ENCODE measurements at places on chromosomes 12 and 14.

GRCh38 chr14:61153914-61154545, 127.1 kb downstream of the TMEM30B start:
- no peak for DNase-seq

DNA sequence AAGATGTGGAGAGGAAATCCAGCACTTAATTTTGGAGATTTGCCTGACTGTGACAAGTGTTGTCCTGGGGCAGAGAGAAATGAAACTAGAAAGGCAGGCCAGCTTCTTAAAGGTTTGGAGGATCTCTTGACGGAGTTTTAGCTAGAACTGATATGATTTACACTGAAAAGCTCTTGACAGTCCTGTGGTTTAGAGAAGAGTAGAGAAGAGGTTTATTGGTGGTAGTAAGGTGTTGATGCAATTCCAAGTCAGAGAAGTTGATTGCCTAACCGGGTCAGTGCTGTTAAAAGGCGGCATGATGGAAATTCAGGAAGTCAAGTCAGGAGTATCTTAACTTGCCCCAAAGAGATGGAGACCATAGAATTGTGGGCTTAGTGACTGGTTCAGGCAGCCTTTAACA, 89.0 kb upstream of the TRAF3 start:
- DNase-seq: no peak

DNA sequence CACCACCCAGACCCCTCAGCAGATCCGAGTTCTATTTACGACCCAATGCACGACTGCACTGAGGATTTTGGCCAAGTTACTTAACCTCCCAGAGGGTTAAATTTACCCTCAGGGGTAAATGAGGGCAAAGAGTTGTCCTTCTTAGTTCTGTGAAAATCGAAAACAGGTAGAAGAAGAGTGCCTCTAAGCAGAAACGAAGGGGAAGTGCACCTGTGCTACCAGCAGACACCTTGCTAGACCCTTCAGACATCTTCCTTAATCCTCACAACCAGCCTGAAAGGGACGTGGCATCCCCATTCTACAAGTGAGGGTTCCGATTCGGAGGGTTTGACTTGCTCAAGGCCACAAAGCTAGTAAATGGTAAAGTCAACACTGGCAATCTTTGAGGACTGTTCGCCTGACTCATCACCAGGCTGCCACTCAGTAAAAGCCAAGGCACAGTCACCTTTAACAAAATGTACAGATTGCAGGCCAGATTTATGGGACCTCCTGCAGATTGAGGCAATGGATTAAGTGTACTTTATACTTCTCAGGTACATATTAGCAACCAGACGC, 1.6 kb downstream of the GSG1 start:
- no peak for DNase-seq

GRCh38 chr12:52200086-52200780, 8.4 kb upstream of the KRT80 start:
- no peak for DNase-seq

GRCh38 chr12:1608713-1609119, 14.3 kb upstream of the FBXL14 start:
- no peak for DNase-seq

GRCh38 chr12:48716168-48716492, 377 bp downstream of the CCNT1 start:
- DNase-seq: no peak

DNA sequence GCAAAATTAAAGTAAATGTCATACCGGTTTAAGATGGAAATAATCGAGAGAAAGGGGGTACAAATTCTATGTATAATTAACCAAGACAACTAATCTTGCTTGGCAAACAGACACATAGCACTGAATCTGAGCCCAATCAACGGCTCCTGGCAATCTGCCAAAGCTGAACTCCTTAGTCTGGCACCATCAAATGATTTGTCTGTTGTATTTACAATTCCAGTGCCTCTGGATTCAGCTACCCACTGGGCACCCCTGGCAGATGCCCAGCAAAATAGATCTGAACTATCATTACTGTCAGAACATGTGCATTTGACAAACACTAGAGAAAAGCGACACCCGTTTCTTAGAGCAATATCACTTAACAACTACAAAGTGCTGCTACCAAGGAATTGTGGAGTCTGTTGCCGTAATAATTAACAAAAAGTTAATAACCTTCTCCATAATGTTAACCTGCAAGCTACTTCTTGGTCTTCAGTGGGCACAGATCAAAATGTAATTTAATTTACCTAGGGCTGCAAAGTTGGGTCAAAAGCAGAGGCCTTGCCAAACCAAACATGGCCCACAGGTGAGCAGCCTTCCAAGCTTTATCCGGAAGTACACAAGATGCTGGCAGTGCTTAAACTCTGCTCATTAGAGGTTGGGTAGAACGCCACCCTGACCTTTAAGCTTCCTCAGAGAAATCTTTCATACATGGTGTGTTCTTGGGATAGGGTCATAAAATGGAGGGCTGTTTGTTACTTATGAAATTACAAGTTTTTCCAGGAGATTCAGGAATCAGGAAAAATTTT, 7.6 kb downstream of the EGLN3 start:
- peak; percentile 69 for DNase-seq

- DNase-seq: no peak
Measured at GRCh38 chr12:47964106-47964728, 821 bp downstream of the TMEM106C start.

DNA sequence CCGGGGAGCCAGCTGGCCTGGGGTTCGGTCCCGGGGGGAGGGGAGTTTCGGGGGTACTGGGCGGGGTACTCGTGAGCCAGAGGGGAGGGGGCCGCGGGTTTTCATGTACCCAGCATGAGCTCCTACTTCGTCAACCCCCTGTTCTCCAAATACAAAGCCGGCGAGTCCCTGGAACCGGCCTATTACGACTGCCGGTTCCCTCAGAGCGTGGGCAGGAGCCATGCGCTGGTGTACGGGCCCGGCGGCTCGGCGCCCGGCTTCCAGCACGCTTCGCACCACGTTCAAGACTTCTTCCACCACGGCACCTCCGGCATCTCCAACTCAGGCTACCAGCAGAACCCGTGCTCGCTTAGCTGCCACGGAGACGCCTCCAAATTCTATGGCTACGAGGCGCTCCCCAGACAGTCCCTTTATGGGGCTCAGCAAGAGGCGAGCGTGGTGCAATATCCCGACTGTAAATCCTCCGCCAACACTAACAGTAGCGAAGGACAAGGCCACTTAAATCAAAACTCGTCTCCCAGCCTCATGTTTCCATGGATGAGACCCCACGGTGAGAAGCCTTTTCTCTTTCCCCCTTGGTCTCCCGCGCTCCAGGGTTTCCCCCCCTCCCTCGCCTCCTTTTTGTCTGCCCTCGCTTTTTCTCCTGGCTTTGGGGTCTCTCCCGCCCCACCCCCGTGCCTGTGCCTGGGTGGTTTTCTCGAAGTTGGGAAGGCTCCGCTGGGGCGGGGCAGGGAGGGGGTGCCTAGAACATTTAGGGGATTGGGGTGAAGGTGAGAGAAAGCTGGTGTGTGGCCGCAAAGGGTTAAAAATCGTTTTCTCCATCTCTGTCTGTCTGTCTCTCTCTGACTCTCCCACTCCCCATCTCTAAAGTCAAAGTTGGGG, 627 bp downstream of the HOXC8 start:
- DNase-seq: no peak

DNA sequence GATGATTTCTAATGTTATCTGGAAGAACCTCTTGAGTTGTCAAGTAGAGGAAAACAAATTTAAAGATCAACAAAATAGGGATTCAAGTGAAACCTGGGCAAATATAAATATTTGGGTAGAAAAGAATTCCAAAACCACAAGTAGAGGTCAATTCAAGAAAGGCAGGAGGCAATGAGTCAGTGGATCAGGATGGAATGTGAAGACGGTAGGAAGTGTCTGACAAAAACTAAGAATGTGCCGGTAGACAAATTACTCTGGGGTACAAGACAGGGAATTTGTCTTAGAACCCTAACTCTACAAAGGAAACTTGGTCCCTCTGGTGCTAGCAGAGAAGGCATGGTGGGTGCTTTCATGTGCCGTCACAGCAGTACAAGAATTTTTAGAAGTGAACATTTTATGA, 13.6 kb downstream of the ABCD2 start:
- no peak for DNase-seq

DNA sequence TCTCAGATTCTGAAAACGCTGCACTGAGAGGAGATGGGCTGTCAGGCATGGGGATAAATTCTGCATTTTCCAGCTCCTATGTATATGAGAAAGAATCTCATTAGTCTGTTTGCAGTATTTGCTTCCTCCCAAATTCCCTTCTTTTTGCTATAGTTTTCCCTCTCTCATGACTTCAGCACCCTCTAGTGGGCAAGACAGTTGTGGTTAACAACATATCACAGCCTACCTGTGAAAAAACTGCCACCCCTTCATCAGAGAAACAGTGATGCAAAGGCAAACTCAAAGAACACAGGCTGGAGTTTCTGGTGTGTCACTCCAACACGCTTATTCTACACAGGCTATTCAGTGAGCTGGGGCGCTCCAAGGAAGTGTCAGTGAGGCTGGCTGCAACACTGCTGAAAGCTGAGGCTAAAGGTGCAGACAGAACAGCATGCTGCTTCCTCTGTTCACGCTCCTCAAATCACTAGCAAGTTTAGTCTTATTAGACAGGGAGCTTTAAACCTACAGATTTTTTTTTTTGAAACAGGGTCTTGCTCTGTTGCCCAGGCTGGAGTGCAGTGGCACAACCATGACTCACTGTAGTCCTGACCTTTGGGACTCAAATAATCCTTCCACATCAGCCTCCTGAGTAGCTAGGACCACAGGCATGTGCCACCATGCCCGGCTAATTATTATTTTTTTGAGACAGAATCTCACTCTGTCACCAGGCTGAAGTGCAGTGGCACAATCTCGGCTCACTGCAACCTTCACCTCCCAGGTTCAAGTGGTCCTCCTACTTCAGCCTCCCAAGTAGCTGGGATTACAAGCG, 19.3 kb downstream of the ZC2HC1C start:
- peak; percentile 77 for DNase-seq

DNA sequence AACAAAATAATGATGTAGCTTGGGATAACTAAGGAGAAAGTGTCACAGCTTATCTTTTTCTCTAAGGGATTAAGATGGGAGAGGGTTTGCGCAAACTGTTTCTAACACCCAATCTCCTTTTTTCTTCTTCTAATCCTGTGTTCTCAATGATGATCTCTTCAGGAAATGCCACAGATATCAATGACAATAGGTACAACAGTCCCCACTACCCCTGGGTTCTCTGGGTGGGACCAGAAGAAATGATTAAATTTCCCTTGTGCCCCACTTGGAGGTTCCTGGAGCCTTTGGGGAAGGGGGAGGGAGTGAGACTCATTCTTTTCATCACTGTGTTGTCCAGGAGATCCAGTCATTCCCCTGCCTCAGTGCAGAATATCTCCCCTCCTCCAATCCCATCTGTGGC, 8.6 kb upstream of the PIP4K2C start:
- DNase-seq: no peak

DNA sequence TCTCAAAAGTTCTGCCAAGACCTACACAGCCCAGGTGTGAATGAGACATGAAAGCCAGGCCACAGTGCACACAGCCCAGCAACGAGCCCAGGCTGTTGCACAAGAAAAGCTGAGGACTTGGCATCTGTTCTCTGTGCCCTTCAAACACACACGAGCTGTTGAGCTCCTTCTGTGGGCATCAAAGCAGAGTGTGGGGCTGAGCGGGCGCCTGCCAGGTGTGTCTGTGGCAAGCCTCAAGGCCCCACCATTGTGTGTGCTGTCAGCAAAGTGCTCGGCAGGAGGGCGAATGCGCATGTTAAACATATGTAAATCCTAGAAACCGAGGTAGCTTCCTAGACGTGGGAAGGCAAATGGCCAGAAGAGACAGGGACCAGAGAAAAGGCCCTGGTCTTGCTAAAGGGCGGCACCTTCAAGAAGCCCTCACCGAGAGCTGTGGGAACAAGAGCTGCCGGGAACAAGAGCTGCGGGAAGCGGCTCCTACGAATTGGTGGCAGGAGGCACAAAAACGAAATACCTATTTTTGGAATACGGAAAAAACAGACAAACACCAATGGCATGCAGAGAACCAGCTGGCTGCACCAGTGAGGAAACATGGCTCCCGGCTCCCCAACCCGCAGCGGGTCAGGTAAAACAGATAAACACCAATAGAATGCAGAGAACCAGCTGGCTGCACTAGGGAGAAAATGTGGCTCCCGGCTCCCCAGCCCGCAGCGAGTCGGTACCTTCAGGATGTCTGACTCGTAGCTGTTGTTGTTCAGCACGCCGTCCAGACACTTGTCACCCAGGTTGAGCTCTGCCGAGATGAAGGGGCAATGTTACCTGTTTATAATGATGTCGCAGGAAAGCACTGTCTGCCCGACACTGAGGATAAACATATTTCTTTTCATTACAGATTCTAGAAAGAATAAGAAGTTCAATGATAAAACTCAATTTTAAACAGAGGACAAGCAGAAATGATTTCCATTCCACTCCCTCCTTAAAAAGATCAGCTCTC, 19.0 kb upstream of the GOLGA3 start:
- DNase-seq: no peak

GRCh38 chr14:23481362-23481970, 12.0 kb downstream of the NGDN start:
- DNase-seq: no peak

DNA sequence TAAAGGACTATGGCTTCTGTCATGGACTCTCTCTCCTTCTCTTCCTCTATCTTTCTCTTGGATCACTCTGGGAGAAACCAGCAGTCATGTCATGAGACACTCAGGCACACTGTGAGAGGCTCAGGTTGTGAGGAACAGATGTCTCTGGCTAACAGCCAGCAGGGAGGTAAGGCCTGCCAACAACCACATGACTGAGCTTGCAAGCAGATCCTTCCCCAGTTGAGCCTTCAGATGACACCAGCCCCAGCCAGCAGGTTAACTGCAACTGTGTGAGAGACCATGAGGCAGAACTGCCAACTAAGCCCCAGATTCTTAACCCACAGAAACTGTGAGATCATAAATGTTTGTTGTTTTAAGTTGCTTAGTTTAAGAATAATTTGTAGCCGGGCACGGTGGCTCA, 90.6 kb downstream of the VCPKMT start:
- no peak for DNase-seq

DNA sequence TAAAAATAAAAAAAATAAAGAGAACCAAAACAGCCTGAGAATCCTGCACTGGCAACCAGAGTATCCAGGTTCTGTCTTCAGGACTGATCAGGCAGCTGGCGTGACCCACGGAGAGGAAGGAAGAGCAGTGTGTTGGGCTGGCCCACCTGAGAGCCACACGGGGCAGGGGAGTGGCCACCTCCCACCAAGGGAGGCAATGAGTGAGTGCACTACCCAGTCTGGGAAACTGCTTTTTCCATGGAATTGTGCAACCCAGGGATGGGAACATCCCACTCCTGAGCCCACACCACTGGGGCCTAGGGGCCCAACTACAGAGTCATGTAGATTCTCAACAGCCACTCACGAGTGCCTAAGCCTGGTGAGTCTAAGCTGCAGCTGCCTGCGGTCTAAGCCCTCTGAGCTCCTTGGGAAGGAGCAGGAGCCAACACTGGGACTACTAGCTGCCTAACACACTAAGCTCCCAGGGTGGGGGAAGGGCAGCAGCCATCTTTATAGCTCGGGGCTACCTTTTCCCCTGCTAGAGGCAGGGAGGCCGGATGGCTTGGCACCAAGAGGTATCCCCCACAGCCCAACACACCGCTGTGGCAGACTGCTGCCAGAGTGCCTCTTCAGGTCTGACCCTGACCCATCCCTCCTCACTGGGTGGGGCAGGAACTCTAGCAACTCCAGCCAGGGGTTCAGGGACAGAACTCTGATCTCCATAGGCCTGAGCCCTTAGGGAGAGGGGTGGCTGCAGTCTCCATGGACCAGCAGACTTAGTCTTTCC, 610.9 kb downstream of the RERGL start:
- DNase-seq: no peak
